ENCODE measurements at places on chromosomes 6 and 20.

DNA sequence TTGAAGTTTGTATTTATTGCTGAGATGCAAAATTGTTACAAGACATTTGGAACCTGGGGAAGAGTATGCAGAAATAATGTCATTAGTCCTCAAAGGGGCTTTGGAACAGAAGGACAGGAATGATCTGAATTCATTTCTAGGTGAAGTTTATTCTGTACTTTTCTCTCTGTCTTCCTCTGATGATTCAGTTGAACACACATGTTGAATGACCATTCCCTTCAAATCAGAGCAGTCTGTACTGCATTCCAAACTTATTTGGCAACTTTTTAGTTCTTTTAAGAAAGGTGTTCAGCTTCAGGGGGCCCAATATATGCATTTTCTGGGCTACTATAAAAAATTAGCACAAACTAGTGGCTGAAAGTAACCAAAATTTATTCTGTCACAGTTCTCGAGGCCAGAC is 213.9 kb upstream of the LAMP5 start:
- DNase-seq: no peak

DNA sequence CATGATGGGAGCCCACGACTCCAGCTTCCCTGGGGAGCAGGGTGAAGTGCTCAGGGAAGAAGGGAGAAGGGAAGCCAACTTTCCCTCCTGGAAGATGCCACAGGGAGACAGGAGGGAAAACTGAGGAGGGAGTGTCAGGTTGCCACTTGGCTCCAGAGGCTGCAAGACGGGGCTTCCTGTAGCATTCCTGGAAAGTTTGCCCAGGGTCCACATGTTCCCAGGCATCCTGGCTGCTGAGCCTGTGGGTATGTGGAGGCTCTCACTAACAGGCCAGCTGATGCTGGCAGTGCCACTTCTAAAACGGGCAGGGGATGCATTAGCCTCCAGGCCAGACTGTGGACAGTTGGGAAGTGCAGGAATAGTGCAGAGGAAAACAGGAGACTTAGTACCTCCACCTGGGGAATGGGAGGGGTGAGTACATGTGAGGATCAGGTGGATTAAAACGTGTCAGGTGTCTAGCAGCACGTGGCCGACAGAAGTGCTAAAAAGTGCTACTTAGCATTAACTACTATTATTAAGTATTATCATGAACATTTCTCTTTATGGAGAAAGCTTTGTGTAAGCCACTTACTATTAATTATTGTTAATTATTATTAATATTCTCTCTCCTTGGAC is 33.2 kb downstream of the BANF2 start:
- no peak for DNase-seq

DNA sequence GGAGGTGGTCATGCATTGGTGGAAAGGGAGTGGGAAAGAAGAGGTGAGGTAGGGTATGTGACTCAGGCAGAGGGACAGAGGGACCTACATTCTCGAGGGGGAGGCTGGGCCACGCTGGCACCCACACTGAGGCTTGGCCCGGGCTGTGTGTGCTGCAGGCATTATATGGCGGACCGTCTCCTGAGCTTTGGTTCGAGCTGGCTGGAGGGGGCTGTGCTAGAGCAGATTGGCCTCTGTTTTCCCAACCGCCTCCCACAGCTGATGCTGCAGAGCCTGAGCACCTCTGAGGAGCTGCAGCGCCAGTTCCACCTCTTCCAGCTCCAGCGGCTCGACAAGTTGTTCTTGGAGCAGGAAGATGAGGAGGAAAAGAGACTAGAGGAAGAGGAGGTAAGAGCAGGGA is 23.4 kb downstream of the DNPH1 start:
- no peak for DNase-seq

DNA sequence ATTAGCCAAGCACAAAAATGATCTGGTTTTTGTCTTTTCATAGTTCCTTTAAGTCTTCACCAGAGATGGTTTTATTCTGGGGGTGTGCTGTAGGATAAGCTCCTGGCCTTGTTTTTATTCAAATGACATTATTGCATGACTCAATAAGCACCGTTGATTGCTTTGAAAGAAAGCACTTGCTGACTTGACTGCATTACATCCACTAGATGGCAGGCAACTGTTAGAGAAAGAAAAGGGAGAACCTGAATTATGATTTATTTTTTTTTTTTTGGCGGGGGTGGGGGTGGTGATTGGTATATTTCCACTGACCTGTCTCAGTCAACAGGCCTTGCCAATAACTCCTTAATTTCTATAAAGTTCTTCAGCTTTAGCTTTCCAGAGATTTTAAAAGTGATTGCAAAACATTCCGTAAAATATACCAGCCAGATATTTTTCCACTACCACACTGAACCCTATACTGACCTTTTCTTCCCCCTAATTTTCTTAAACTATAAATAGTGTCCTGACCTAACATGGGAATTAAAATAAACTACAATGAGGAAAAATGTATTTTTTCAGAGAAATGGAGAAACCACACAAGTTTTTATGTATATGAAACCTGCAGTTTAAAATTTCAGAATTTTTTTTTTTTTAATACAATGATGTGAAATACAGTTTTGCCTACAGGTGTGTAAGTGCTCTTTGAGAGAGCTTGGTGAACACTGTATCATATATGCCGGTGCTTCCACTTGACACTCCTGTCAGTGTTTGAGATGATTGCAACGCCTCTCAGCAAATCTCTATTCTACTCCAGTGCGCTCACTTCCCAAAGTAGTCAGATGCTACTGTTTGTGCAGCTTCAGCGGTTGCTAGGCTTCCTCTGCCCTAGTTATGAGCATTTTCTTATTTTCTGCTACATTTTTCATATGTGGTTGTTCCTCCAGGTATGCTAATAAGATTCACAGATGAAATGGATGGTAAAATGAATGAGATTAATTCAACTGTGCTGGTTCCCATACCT is 274.3 kb downstream of the CD109 start:
- peak; percentile 43 for DNase-seq

DNA sequence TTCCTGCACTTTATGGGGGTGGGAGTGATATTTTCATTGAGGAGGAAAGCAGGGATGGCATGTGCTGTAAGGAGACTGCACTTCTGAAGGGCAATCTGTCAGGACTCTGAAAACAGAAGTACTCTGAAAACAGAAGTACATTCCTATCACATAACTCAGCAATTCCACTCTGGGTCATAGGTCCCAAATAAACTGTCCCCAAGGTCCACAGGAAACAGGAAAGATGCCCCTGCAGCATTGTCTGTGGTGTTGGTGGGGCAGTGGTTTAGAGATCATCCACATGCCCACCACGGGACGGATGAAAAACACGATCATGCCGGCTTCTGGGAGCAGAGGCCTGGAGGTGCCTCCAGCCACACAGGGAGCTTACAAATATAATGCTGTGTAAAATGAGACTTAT is 150.3 kb downstream of the OTOR start:
- no peak for DNase-seq

Data from NCI-H187 treated with DMSO at 0.1 percent for 48 hours (cell line).